ENCODE measurements at places on chromosomes 5 and 9.

- DNase-seq, result no peak
Measured at GRCh38 chr9:13318027-13318426, 38.5 kb upstream of the MPDZ start.

DNA sequence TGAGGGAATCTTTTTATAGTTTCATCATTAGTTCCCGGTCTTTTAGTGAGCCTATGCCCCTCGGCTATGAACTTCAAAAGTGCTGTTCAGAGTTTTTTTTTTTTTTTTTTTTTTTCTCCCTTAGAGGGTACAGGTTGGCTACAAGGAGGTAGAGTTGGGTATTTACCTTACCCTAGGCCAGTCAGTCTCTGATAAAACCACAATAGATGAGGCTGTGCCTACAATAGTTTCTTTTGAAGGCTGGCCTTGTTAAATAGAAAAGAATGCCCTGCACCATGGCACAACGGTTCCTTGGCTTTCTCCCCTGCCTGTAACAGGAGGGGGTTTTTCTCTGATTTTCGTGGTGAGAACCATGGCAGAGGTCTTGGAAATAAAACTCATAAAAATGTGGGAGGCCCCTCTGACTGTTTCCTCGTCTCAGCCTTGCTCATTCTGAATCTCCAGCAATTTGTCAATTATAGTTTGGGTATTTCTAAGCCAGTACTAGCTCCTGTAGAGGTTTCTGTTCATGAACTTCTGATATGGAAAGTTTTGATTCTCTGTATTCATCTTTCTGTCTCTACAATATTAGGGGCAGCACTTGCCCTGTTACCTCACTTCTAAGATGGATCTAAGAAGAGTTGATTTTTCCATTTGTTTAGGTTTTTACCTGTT is 152.0 kb downstream of the MTRR start:
- DNase-seq, result no peak

DNA sequence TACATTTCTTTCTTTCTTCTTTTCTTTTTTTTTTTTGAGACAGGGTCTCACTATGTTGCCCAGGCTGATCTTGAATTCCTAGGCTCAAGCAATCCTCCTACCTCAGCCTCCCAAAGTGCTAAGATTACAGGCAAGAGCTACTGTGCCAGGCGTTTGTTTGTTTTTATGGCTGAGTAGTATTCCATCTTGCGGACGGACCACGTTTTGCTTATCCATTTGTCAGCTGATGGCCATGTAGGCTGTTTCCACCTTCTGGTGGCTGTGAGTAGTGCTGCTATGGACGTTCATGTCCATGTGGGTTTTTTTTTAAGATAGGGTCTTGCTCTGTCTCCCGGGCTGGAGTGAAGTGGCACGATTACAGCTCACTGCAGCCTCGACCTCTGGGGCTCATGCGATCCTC is 2.5 kb downstream of the DOK3 start:
- DNase-seq, result no peak

- DNase-seq, result no peak
Measured at GRCh38 chr5:42507451-42508097, 84.3 kb downstream of the GHR start.

GRCh38 chr5:1294835-1295649 is at the start of gene TERT:
Gene TERT (minus strand): TSS chr5:1295068. CDS start chr5:1294989, 79 bp downstream.
- peak; percentile 55 for DNase-seq

All from activated CD8-positive, alpha-beta memory T cell treated with anti-CD3 and anti-CD28 coated beads for 1 hour (primary cell).